Cortex of kidney (tissue), 1 donor: ENCODE measurements at places on chromosomes 2 and 18.

GRCh38 chr2:114032705-114033104 lies 142.8 kb downstream of the ACTR3 start:
- DNase-seq: no peak

GRCh38 chr2:168686452-168687191 lies 115.8 kb upstream of the NOSTRIN start:
- no peak for DNase-seq

DNA sequence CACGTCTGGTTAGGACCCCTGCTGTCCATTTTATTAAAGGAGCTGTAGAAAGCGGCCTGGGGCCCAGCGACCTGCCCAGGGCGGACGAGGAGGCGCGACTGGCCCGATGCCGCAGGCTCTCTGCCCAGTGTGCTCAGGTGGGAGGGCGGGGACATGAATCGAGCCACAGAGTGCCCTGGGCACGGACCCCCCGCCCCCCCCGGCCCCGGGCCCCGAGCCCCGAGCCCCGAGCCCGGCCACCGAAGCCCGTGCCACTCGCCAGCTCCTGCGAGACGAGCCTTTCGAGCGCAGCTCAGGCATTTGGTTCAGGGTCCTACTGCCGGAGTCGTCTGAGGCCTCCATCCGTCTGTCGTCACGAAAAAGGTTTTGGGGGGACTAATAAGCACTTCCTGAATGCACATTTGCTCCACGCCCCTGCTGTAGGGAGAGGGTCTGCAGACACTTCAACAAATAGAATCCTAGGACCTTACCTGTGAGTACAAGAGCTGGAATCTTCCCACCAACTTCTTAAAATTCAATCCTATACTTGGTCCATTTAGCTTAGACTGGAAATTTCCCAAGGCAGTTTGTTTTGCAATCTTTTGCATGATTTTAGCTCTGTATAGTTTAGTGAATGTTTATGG lies 602 bp upstream of the ADAM17 start:
- no peak for DNase-seq

GRCh38 chr2:173239644-173240043 lies 115.0 kb upstream of the CDCA7 start:
- DNase-seq: no peak

DNA sequence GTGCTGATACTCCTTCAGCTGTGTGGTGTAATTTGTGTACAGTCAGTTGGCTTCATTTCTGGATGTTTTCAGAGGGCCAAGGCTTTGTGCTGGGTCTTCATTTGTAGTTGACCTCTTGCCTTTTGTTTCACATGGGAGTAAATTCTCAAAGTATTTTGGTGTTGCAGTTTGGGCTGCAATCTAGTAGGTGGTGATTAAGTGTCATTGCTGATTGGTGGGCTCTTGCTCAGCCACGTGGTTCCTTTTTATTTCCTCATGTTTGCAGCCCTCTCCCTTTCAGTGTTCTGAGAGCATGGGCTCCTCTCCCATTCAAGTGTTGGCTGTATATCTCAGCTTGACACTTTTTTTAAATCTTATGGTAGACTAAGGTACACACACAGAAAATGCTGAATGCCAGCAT lies 96.8 kb downstream of the SNTG2 start:
- no peak for DNase-seq
